Activated CD4-positive, alpha-beta memory T cell treated with anti-CD3 and anti-CD28 coated beads for 36 hours (primary cell): ENCODE measurements at places on chromosomes 12 and 14.
A peak's percentile ranks its signal among the peaks of the same experiment; 100 is the strongest.

GRCh38 chr12:20264608-20265114 is 103.7 kb upstream of the PDE3A start:
- no peak for DNase-seq

GRCh38 chr14:28461389-28461788 is 305.2 kb upstream of the FOXG1 start:
- DNase-seq = no peak

GRCh38 chr12:106195621-106196027 is 52.2 kb downstream of the CKAP4 start:
- DNase-seq = no peak

DNA sequence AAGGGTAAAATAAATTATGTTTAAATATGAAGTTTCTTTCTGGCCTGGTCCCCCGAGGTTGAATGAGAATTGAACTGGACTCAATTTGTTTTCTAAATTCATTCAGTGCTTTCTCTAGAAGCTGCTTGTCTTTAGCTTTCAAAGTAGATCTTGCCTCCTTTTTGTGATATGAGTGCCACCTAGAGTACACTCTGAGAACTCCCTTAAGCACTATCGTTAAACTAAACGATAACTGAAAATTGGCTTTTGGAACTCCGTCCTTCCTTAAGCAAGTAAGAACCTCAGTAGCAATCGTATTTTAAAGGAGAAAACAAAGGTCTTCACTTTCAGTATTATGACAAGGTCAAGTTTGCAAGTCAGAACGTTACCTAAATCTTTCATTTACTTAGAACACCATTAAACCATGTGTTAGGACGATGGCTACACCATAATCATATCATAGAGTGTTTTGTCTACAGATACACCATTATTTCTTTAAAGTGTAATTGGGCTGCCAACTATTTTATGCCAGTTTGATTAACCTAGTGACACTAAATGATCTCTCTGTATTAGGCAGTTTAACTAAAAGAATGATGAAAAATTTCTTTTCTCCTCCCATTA is 364.8 kb downstream of the SNAPC1 start:
- DNase-seq = no peak

DNA sequence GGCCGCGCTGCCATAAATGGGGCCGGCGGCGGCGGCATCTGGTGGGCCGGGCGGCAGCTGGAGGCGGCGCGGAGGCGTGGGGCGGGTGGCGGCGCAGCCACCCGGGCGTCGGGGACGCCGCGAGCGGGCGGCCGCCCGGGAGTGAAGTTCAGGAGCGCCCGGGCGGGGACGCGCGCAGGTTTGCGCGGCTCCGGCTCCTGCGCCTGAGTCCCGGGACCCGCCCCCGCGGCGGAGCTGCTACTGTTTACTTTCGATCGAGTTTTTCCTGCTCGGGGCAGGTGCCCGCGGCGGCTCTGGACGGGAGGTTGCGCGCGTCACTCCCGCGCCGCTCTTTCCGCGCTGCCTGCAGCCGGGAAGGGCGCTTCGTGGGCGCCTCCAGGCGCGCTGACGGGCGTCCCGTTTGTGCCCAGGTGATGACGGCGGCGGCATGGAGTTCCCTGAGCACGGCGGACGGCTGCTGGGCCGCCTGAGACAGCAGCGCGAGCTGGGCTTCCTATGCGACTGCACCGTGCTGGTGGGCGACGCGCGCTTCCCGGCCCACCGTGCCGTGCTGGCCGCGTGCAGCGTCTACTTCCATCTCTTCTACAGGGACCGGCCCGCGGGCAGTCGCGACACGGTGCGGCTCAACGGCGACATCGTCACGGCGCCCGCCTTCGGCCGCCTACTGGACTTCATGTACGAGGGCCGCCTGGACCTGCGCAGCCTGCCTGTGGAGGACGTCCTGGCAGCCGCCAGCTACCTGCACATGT is at the start of gene ZBTB42:
Gene ZBTB42 (plus strand): TSS at position 331 of the 749 bp plus-strand sequence. CDS start 97 bp downstream, at position 428.
- DNase-seq = peak; percentile 76

- DNase-seq = no peak
Measured at GRCh38 chr12:125402874-125403789, 337.9 kb downstream of the AACS start.

- no peak for DNase-seq
Measured at GRCh38 chr12:65673732-65674131, 150.6 kb upstream of the HMGA2 start.

DNA sequence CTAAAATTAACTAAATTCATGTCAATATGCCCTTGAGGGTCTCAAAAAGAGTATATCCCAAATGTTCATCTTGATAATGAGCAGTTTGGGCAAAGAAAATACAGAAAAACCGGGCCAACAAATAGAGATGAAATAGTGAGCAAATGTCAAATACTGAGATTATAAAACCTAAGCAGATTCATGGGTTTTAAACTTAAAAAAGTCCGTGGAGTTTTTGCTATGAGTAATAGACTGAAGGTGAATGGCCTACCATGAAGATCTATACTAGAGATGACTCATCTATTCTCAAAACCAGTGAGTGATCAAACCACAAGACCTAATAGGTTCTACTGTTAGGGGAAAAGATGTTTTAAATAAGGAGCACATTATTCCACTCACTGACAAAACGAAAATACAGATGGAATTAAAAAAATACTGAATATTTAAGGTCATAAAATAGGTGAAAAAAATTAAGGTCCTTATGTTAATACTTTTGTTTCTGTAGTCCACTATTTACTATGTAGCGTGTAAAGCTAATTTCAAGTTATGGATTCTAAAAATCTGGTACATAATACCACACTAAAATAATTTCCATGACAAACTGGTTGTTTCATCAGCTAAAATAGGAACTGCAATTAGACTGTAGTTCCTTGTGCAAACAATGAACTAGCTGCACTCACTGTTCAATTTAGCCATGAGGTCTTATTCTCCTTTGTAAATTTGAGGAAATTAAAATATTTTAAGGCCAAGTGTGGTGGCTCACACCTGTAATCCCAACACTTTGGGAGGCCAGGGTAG is 5.0 kb downstream of the HNRNPC start:
- DNase-seq = no peak

DNA sequence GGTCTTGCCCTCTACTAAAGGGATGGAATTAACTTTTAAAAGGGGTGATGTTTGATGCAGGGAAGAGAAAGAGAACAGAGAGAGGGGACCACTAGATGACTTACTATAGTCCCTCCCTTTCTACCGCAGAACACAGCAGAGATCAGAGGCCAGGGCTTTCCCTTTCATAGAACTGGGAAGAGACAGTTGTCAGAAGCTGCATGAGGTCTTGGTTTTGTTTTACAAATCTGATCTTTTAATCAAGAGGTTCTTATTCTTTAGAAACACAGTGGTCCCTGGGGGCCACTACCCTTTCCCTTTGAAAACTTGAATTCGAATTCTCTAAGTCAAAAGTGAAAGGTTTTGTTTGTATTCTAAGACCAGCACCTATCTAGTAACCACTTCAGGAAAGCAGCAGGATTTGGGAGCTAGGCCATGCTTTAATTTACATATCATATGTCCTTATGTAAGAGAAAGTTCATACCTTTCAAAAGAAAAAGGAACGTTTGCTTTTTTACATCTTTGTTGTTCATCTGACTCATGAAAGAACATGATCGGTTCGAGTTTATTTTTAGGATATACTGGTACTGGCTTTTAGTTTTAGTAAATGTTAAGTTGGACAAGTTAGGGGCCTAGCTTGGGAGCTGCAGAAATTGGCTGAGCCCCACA is 6.3 kb downstream of the FBXL14 start:
- DNase-seq = no peak

- no peak for DNase-seq
Measured at GRCh38 chr14:38404100-38404541, 148.2 kb upstream of the CLEC14A start.

DNA sequence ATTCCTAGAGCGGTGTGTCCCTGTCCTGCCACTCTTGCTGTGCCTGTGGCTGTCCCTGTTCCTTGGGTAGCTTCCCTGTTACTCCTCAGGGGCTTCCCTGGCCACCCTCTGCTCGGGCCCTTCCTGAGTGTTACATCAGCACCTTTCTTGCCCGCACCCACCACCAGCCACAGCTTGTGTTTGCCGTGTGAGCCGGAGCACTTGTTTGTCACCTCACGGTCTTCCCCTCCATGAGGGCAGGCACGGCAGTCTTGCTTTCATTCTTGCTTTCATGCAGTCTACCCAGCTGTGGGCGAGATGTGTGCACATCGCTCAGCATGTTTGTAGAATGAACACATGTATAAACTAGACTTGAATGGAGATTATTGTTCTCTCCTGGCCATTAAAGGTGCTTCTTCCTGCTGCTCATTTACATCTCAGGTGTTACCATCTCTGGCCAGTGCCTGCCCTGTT is 42.0 kb downstream of the TRAF3 start:
- peak; percentile 92 for DNase-seq

DNA sequence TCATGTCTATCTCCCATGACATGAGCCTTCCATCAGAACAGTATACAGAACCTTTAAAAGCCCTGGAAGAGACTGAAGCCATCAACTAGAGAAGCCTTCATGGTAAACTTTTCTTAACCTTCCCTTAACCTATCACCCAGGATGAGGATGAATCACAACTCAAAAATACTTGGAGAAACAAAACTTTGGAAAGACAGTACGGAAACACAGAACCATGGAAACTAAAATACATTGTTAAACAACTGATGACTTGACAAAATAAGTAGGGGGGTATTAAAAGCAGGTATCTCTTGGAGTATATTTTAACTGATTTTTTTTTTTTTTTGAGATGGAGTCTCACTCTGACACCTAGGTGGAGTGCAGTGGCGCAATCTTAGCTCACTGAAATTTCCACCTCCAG is 8.7 kb downstream of the TM7SF3 start:
- no peak for DNase-seq

- no peak for DNase-seq
Measured at GRCh38 chr12:92630968-92631367, 71.8 kb upstream of the PLEKHG7 start.

DNA sequence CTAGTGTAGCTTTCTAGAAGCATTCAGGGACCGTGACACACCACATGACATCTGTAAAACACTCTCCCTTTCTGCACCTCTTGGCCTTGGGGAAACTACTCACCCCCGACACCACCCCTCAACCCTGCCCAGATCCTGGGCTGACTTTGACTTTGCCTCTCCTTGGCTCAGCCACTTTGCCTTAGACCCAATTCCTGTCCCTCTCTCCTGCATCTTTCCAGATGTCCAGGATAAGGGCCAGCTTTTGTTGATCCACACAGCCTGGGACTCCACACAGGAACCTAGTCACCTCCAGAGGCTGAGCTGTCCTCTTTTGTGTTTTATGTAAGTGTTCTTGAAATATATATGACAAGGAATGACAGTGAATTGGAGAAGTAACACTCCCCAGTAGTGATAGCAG is 153.7 kb upstream of the PLXNC1 start:
- no peak for DNase-seq

DNA sequence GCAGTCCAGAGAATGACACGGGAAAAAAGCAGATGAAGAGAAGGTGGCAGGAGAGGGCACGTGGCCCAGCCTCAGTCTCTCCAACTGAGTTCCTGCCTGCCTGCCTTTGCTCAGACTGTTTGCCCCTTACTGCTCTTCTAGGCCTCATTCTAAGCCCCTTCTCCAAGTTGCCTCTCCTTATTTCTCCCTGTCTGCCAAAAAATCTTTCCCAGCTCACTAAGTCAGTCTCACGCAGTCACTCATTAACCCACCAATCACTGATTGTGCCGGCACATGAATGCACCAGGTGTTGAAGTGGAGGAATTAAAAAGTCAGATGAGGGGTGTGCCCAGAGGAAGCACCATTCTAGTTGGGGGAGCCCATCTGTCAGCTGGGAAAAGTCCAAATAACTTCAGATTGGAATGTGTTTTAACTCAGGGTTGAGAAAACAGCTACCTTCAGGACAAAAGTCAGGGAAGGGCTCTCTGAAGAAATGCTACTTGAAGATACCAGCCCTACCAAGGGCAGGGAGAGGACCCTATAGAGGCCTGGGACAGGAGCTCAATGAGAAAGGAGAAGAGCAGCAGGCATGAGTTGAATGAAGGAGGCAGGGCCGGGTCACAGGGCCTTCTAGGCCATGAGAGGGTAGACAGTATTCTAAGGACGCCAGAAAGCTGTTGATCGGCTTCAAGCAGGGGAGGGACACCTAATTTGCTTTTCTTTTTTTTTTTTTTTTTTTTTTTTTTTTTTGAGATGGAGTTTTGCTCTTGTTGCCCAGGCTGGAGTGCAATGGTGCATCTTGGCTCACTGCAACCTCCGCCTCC is 40.9 kb downstream of the DAD1 start:
- peak; percentile 35 for DNase-seq

DNA sequence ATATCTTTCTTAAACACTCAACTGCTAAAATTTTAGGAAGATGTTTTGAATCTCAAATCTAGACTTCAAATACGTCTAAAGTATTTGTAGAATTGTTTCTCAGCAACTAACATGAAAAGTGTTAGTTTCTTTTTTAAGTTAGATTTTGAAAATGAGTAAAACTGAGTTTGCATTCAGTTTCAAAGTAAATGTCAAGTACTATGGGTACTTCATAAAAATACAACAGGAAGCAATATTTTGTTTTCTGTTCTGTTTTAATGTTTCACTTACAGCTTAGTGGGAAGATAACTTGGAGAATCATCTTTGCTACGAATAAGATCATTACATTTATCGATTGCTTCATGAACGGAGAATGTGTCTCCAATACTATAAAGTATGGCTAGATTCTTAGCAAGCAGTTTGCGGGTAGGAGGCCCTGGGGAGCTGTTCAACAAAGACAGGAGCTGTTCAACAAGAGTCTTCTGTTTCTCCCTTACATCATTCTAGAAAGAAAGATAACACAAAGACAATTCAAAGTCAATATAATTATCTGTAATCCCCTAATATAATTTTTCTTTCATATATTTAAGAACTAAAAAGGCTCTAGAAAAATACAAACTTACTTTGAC is 20.2 kb downstream of the HEATR5A start:
- DNase-seq = no peak

DNA sequence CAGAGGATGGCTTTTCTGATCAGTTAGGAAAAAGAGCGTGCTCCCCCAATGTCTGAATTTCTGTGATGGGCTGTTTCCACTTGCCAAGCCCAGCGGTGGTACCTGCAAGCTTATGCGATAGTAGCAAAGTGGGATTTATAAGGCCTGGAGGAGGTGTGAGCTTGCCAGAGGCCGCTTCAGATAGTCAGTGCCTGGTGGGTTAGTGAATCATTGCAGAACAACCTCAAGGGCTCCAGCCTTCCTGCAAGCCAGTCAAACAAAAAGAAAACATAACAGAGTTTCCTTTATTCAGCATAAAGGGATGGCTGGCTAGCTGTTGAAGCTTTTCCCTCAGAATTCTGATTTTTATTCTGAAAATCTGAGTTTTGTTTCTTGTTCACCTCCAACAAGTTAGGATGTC is 7.6 kb upstream of the BMP4 start:
- DNase-seq = no peak

DNA sequence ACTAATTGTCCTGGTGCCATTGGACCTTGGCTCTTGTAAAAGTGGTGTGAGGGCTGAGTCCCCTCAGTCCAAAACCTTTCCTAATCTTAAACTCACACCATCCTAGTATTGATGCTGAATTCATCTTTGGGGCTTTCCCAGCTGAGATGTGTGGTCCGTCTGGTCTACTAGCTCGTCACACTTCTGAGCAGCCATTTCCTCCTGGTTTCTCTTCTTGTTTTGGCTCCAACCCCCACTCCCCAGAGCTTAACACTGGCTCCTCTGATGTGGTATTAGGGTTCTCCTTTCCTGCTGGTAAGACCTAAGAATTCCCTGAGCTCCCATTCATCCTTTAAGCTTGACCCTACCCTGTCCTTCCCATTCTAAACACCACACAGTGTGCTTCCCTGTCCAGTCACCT is 900.6 kb downstream of the VRK1 start:
- DNase-seq = peak; percentile 65

GRCh38 chr14:104602315-104602932 is 2.1 kb downstream of the TMEM179 start:
- DNase-seq = no peak
